ENCODE measurements at places on chromosomes 2 and 18.

DNA sequence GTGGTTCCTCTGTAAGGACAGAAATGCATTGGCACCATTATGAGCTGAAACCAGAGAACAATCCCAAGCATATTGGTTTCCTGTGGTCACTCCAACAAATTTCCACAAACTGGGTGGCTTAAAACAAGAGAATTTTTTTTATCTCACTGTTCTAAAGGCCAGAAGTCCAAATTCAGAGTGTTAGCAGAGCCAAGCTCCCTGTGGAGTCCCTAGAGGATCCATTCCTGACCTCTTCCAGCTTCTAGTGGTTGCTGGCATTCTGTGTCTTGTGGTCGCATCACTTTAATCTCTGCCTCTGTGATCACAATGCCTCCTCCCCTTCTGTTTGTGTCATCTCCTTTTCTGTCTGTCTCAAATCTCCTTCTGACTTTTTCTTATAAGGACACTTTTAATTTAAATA, 380.3 kb downstream of the NYAP2 start:
- no peak for DNase-seq

DNA sequence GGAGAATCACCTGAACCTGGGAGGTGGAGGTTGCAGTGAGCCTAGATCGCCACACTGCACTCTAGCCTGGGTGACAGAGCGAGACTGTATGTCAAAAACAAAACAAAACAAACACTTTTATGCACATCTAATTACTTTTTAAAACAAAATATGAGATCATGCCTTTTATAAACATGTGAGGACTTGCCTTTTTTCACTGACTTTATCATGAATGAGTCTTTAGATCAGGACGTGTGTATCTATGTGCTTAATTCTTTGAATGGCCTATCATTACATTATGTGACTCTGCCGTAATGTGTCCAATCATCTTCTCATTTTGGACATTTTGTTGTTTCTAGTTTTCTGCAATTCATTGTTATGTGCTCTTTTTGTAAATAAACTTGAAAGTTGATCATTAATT, 58.7 kb downstream of the FAM117B start:
- DNase-seq, result no peak

GRCh38 chr2:189901664-189902063, 117.4 kb downstream of the PMS1 start:
- DNase-seq, result no peak

DNA sequence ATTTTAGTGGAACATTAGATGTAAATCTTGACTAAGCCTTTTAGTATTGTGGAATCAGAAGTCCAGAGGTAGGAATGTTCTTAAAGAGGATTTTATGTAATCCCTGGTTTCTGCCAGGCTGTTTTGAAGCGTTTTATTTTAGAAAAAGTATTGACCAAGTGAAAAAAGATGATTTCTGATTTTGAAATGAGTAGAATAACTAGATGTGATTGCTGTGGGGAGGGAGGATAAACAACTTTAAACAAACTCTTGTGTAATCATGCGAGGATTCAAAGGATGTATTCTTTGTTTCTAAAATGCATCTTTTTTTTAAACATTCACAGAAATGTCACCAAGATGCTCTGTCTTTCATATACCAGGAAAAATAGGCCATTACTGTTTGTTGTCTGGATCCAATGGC, 53.9 kb downstream of the PHLPP1 start:
- no peak for DNase-seq

- DNase-seq, result no peak
Observed at GRCh38 chr2:153963256-153963655, 91.5 kb downstream of the GALNT13 start.

GRCh38 chr18:23890589-23890988, 124.0 kb upstream of the TTC39C start:
- no peak for DNase-seq
